ENCODE measurements at places on chromosomes 7 and 10. TPM values are rescaled to one million over a fixed set of nuclear protein-coding genes. Genes with fewer than 3 reads are reported as not detected.

C10orf67 gene
- total RNA-seq: 0.18 TPM

ARHGEF5 gene
- total RNA-seq: 10.5 TPM

TBXAS1 gene
- total RNA-seq: 5.6 TPM

PDE6C gene
- not detected for total RNA-seq

SYT15 gene
- total RNA-seq: 0.78 TPM

TET1 gene
- total RNA-seq: 2.8 TPM

GHRHR gene
- not detected for total RNA-seq

TRPV5 gene
- not detected for total RNA-seq
